ENCODE measurements at places on chromosomes 4 and X. TPM values are rescaled to one million over a fixed set of nuclear protein-coding genes. Genes with fewer than 3 reads are reported as not detected.

- H3K36me3 ChIP-seq = no peaks in the 10 kb centered on the region
- H3K27me3 ChIP-seq = no peaks in the 10 kb centered on the region
- no peak for DNase-seq
- no peaks in the 10 kb centered on the region for H3K4me1 ChIP-seq
- H3K27ac ChIP-seq = no peak overlapping the region
Observed at GRCh38 chrX:150063674-150064073, 125.4 kb upstream of the EOLA2 start.

GRCh38 chrX:123881330-123881729, 21.5 kb downstream of the XIAP start:
- H3K27ac ChIP-seq = no peak overlapping the region
- DNase-seq = no peak
- H3K36me3 ChIP-seq = no peaks in the 10 kb centered on the region
- H3K4me3 ChIP-seq = no peak overlapping the region

Gene KLB
- total RNA-seq = not detected

- H3K36me3 ChIP-seq = no peaks in the 10 kb centered on the region
- H3K27ac ChIP-seq = no peak overlapping the region
- no peak for DNase-seq
- H3K4me3 ChIP-seq = no peak overlapping the region
- no peaks in the 10 kb centered on the region for H3K4me1 ChIP-seq
Observed at GRCh38 chrX:97867266-97867665, 983.6 kb downstream of the RPA4 start.

DNA sequence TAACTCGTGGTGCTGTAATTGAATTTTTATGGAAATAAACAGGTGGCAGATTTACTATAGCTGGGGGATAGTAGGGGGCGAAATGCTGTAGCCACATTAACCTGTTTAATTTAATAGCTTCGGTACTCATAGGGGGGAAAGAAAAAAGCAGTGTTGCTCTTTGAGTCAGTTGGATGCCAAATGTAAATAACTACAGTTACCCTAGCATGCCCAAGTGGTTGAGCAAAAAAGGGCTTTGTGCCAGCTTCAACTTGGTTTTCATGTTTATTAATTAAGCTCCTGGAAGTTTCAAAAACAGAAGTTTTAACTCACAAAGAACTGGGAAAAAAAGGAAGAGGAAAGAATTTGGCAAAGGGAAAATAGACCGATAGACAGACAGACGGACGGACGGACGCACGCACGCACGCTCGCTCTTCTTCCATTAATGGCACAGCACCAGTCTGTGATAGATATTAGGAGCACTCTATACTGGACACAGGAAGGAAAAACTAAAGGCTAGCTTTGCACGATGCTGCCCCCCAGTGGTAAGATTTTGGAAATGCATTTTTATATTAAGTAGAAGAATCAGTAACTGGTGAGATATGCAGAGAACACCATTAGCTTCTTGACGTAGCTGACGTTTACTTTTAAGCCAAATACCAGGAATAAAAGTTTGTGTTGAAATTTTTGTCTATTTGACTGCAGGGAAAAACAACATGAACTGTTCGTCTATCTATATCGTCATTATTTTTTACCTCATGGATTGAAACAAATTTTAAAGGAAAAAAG, 151.8 kb downstream of the SLC7A11 start:
- H3K4me3 ChIP-seq = no peak overlapping the region
- H3K27me3 ChIP-seq = no peaks in the 10 kb centered on the region
- H3K36me3 ChIP-seq = no peaks in the 10 kb centered on the region
- DNase-seq = no peak

Gene CLCN4
- 0.20 TPM for total RNA-seq

Gene CYSLTR1
- total RNA-seq = 0.27 TPM

DNA sequence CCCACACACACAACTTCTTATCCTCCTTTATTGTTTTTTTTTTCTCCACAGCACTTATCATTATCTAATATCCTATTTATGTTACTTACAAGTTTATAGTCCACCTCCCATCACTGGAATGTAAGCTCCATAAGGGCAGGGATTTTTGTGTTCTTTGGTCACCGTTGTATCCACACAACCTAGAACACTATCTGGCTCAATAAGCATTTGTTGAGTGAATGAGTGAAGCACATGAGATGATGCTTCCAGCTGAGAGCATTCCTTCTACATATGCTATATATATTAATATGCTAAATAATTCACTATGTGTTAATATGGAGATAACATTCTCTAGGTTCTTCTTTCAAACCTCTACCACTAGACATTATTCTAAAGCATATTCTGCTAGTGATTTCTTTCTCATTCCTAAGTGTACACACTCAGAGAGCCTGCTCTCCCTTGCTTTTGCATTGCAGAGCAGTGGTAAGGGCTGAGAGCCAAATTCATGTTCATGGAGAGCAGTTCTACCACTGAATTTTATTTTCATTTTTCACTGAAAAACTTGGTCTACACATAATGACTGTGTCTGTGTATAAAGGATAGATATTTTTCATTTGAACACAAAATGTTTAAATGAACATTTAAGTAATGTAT, 20.3 kb upstream of the LUZP4 start:
- H3K36me3 ChIP-seq = no peaks in the 10 kb centered on the region
- no peak overlapping the region for H3K27ac ChIP-seq
- DNase-seq = no peak
- no peak overlapping the region for H3K4me3 ChIP-seq

Gene AMBN
- not detected for total RNA-seq

DNA sequence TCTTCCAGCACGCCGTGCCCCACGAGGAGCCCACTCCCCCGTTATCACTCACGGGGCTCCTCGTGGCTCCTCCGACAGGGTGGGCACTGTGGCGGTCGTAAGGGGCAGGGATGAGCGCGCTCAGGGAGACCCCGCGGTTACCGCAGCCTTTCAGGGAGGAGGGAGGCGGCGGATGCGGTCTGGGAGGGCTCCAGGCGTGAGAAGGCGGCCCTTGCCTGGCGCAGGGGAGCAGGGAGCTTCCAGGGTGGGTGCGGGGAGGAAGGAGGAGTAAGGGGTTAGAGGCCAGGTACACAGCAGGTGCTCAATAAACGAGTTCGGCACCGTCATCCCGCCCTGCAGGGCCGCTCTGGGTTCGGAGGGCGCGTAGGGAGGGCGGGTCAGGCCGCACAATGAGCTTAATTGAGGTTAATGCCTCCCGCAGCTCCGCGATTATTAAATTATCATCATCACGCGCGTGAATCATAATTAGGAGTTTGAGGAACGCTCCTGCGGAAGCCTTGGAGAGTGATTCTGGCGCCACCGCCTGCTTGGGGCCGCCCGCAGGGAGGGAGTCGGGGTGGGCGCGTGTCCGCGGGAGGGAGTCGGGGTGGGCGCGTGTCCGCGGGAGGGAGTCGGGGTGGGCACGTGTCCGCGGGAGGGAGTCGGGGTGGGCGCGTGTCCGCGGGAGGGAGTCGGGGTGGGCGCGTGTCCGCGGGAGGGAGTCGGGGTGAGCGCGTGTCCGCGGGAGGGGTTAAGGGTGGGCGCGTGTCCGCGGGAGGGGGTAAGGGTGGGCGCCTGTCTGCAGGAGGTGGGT, 7.6 kb upstream of the NKX1-1 start:
- peaks cover 11% of the 10 kb centered on the region for H3K27me3 ChIP-seq
- H3K4me1 ChIP-seq = no peaks in the 10 kb centered on the region
- no peak for DNase-seq
- H3K27ac ChIP-seq = no peak overlapping the region

Gene RBMXL3
- total RNA-seq = not detected

GRCh38 chr4:92035666-92036065, 268.1 kb upstream of the GRID2 start:
- H3K27ac ChIP-seq = no peak overlapping the region
- no peaks in the 10 kb centered on the region for H3K4me1 ChIP-seq
- no peak for DNase-seq
- H3K27me3 ChIP-seq = no peaks in the 10 kb centered on the region
- no peaks in the 10 kb centered on the region for H3K36me3 ChIP-seq

Gene MRPS18C
- 86.0 TPM for total RNA-seq

- H3K27ac ChIP-seq = no peak overlapping the region
- no peak overlapping the region for H3K4me3 ChIP-seq
Observed at GRCh38 chr4:163127621-163128020, 39.1 kb downstream of the NAF1 start.

Gene TCP11X2
- not detected for total RNA-seq

DNA sequence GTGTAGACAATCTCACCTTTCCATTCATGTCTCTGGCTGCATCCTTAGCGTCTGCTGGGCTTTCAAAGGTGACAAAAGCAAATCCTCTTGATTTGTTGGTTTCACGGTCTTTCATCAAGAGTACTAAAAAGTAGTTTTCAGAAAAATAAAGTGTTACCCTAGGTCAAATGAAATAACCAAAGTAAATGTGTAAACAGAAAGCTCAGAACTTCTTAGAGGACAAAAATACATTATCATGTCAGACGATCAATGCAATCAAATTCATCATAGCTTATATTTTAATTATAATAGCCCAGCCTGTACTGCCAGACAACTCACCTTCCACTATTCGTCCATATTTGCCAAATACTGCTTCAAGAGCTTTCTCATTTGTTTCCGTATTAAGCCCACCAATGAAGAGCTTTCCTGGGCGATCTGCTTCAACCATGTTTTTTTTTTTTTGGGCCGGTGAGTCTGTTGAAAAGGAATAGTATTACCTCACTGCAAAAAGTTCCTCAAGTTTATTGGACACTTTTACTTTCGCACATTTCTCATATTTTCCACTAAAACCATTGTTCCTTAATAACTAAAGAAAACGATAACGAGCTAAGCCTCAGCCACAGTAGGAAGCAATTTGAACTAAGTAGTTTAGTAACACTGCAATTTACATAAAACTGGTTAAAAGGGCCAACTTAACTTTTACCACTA, 1.4 kb downstream of the RBMX start:
- peaks cover 20% of the 10 kb centered on the region for H3K36me3 ChIP-seq
- H3K27ac ChIP-seq = peak overlapping the region; percentile 98
- DNase-seq = no peak
- no peaks in the 10 kb centered on the region for H3K27me3 ChIP-seq
- H3K4me1 ChIP-seq = peaks cover 10% of the 10 kb centered on the region
- H3K4me3 ChIP-seq = peak overlapping the region; percentile 96

DNA sequence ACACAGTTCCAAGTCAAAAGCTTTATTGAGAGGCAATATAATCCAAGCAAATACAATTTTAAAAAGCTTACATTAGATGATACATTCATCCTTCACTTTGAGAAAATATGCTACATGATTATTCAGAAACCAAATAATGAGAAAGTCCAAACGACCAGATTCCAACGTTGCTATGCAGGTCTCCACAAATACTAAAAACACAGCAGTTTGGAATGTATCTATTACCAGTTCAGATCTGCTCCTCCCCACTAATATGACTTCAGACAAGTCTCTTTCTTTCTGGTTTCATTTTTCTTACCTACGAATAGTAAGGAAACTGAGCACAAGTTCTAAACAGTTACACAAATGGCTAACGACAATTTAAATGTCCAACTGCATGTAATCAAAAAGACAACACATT, 9.5 kb downstream of the NAF1 start:
- no peak overlapping the region for H3K4me3 ChIP-seq
- H3K27ac ChIP-seq = no peak overlapping the region
- peaks cover 11% of the 10 kb centered on the region for H3K4me1 ChIP-seq
- peaks cover 7% of the 10 kb centered on the region for H3K36me3 ChIP-seq
- DNase-seq = no peak
- no peaks in the 10 kb centered on the region for H3K27me3 ChIP-seq

DNA sequence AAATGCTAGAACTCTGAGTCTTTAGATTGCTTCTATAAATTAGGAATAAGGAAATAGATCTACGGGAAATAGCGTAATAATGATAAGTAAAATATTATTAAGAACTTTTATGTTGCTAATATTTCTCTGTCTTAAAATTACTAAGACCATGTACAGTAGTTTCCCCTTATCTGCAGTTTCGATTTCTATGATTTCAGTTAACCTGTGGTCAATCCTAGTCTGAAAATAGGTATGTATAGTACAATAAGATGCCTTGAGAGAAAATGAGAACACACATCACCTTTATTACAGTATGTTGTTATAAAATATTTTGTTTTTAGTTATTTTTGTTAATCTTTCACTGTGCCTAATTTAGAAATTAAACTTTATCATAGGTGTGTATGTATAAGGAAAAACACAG, 92.6 kb downstream of the CCSER1 start:
- H3K27ac ChIP-seq = no peak overlapping the region
- H3K36me3 ChIP-seq = no peaks in the 10 kb centered on the region
- no peaks in the 10 kb centered on the region for H3K27me3 ChIP-seq
- no peak overlapping the region for H3K4me3 ChIP-seq
- DNase-seq = no peak
- no peaks in the 10 kb centered on the region for H3K4me1 ChIP-seq

- DNase-seq = peak; percentile 3
- no peaks in the 10 kb centered on the region for H3K27me3 ChIP-seq
- H3K4me3 ChIP-seq = peak overlapping the region; percentile 67
- H3K27ac ChIP-seq = peak overlapping the region; percentile 14
- peaks cover 43% of the 10 kb centered on the region for H3K4me1 ChIP-seq
Observed at GRCh38 chr4:165207016-165207430, 338 bp upstream of the KLHL2 start.

Gene MAB21L2
- total RNA-seq = not detected

Gene SERPINA7
- total RNA-seq = not detected

DNA sequence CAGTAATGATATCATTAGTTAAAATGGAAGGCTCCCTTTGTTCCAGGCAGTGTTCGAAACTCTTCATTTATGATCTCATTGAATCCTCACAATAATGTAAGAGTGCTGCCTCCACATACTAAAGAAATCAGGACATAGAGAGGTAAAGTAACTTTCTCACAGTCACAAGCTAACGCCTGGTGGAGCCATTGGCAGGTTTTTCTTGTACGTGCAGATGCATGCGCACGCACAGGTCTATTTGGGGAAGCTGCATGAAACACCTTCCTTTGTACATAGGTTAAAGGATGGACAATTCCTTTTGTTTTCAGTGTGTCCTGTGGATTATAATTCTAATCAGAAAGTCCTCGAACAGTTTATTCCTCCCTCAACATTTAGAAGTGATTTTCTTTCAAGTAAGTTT, 176.2 kb downstream of the RAPGEF2 start:
- no peaks in the 10 kb centered on the region for H3K36me3 ChIP-seq
- H3K4me1 ChIP-seq = no peaks in the 10 kb centered on the region
- no peak for DNase-seq
- no peak overlapping the region for H3K4me3 ChIP-seq
- H3K27ac ChIP-seq = no peak overlapping the region
- H3K27me3 ChIP-seq = no peaks in the 10 kb centered on the region

- no peak overlapping the region for H3K27ac ChIP-seq
- H3K36me3 ChIP-seq = no peaks in the 10 kb centered on the region
- DNase-seq = no peak
- H3K27me3 ChIP-seq = no peaks in the 10 kb centered on the region
- no peak overlapping the region for H3K4me3 ChIP-seq
Observed at GRCh38 chr4:22573198-22573597, 57.3 kb upstream of the ADGRA3 start.

DNA sequence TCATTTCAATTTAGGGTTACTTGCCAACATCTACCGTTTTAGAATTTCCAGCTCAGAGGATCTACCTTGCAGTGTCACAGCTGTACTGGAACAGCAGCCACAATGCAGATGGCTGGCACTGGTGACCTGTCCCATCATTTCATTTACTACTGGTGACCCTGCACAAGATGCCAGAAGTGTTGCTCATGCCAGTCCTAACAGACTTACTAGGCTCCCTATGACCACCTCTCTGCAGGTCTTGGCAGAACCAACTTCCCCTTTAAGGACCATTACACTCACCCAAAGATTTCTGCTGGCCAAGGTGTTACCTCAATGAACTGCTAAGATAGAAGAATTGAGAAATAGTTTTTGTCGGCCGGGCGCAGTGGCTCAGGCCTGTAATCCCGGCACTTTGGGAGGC, 106.9 kb downstream of the C4orf51 start:
- no peak overlapping the region for H3K4me3 ChIP-seq
- H3K27me3 ChIP-seq = no peaks in the 10 kb centered on the region
- DNase-seq = no peak
- H3K36me3 ChIP-seq = no peaks in the 10 kb centered on the region

GRCh38 chr4:182918791-182919302, 1.7 kb upstream of the DCTD start:
- no peaks in the 10 kb centered on the region for H3K27me3 ChIP-seq
- no peak for DNase-seq
- peak overlapping the region; percentile 95 for H3K27ac ChIP-seq
- H3K36me3 ChIP-seq = no peaks in the 10 kb centered on the region
- peaks cover 36% of the 10 kb centered on the region for H3K4me1 ChIP-seq

All from CD8-positive, alpha-beta memory T cell (primary cell).